ENCODE measurements at places on chromosomes 6 and 20.

GRCh38 chr6:36967301-36967700 is 12.8 kb downstream of the PI16 start:
- no peak for DNase-seq

DNA sequence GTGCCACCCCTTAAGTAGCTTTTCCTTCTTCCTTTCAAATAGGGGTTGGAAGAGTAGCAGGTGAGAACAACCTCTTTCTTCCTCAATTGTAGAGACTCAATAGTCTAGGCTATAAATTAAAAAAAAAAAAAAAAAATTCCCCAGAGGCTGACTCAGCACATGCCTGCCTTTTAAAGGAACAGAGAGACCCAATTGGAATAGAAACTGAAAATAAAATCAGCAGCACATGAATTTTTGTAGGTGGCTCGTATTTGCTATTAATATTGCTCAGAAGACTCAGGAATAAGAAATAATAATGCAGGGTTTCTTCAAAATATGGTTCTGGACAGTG is 19.3 kb downstream of the TOP1 start:
- DNase-seq, result no peak

DNA sequence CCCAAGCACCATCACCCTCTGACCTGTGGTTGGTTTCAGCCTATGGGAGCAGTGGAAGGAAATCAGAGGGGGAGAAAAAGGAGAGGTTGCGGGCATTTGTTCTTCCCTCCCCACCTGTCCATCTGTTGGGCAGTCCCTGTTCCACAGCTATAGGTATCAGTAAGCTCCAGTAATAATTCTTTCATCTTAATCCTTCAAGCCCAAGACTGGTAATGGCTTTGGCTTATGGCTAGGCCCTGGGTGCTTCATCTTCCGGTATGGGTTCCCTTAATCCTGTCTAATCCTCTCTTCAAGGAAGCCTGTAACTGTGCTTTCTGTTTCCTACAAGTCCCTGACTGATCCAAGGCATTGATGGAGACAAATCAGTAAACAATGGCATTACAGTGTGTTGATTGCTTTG is 42.2 kb upstream of the STK35 start:
- no peak for DNase-seq

- no peak for DNase-seq
These were observed 41.0 kb downstream of the GPLD1 start for GRCh38 chr6:24448396-24448795.

DNA sequence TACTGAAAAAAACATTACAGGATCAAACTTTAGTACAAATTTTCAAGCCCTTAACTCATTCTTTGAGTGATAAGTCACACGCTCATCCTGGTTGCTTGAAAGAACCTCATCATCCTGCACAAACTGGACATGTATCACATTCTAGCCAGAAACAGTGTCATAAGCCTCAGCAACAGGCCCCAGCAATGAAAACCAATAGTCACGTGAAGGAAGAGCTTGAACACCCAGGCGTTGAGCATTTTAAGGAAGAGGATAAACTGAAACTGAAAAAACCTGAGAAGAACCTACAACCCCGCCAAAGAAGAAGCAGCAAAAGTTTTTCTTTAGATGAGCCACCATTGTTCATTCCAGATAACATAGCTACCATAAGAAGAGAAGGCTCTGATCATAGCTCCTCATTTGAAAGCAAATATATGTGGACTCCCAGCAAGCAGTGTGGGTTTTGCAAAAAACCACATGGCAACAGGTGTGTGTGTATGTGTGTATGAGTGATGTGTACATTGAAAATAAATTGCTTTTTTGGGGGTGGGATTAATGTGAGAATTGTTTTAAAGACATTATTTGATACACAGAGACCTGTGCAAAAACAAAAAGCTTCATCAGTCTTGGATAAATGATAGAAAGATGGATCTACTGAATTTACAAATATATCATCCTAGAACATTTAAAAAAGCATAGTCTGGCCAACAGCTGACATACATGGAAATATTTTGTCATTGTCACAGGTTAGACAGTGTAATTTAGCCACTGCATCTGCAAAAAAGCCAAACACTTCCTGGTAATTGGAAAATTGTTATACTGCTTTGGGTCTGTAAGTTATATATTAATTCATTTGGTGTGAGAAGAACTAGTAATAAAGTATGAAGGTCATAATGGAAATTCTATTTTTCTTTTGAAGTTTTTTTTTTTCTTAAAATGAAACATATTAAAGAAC is 50.1 kb downstream of the PHF3 start:
- no peak for DNase-seq

DNA sequence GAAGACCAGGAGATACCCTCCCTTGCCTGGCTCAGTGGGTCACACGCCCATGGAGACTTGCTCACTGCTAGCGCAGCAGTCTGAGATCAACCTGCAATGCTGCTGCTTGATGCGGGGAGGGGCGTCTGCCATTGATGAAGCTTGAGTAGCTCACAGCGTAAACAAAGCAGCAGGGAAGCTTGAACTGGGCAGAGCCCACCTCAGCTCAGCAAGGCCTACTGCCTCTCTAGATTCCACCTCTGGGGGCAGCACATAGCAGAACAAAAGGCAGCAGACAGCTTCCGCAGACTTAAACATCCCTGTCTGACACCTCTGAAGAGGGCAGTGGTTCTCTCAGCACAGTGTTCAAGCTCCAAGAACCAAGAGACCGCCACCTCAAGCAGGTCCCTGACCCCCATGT is 271.3 kb downstream of the ESR1 start:
- DNase-seq, result no peak

GRCh38 chr20:11853359-11853758 is 64.3 kb upstream of the BTBD3 start:
- no peak for DNase-seq

Data from stimulated activated CD8-positive, alpha-beta memory T cell treated with anti-CD3 and anti-CD28 coated beads, Interleukin-4, amount 100 ng/mL, for 4 hours (primary cell).